ENCODE measurements at places on chromosomes 5 and 9.

DNA sequence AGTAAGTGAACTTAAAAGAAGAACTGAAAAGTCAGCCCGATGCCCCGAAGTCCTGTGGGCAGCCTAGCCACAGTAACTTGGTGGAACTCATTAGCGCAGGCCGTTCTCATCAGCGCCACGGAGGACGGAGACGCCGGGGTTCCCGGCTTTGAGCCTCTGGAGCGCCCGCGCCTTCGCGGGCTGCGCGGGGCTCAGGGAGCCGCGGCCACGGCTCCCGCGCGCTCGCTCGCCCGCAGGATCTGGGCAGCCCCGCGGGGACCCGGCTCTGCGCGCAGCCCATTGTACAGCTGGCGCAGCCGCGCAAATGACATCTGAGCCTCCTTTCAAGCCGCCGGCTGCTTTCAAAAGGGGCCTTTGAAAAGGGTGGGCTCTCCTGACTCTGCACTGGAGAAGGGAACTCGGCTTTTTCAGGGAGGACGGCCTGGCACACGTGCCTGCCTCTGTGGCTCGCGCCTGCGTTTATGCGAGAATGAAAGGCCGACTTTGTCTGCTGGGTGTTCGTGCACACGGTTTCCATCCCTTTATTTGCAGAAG lies 40.7 kb downstream of the TLR4 start:
- DNase-seq = no peak

- DNase-seq = no peak
These were observed 128.7 kb upstream of the PITX1 start for GRCh38 chr5:135162661-135163265.

- no peak for DNase-seq
These were observed 84.2 kb upstream of the TNC start for GRCh38 chr9:115202181-115202580.

GRCh38 chr5:168691891-168692290 lies 112.7 kb upstream of the PANK3 start:
- DNase-seq = no peak

DNA sequence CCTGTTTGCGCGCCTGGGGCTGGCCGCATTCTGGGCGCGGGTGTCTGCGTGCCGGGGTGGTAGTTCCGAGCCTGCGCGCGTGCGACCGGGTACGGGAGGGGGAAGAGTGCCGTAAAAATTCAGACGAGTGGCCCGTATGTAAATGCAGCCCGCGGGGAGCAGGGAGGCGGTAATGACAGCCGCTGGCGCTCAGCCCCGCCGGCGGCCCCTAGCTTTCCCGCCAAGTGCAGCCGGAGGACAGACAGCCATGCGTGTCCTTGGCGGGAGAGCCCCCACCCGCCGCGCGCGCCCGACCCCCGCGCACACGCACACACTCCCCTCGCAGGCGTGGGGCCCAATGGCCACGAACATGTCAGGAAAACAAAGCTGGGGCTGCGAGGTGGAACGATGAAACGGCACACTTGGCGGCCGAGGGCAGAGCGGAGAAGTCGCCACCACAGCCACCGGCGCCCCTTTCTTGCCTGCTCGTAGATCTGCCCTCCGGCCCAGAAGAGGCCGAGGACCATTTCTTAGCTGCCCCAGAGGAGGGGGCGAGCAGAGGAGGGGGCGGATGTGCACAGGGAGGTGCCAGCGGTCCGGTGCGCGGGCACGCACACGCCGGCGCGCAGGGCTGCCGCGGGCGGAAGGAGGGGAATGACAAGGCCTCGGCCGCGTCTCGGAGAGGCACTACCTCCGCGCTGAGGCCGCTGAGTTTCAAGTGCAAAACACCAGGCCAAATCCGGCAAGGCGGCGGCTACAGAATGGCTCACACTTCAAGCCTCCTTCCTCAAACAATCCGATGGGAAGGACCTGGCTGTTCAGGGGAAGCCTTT lies 208.4 kb downstream of the MEF2C start:
- DNase-seq = no peak

DNA sequence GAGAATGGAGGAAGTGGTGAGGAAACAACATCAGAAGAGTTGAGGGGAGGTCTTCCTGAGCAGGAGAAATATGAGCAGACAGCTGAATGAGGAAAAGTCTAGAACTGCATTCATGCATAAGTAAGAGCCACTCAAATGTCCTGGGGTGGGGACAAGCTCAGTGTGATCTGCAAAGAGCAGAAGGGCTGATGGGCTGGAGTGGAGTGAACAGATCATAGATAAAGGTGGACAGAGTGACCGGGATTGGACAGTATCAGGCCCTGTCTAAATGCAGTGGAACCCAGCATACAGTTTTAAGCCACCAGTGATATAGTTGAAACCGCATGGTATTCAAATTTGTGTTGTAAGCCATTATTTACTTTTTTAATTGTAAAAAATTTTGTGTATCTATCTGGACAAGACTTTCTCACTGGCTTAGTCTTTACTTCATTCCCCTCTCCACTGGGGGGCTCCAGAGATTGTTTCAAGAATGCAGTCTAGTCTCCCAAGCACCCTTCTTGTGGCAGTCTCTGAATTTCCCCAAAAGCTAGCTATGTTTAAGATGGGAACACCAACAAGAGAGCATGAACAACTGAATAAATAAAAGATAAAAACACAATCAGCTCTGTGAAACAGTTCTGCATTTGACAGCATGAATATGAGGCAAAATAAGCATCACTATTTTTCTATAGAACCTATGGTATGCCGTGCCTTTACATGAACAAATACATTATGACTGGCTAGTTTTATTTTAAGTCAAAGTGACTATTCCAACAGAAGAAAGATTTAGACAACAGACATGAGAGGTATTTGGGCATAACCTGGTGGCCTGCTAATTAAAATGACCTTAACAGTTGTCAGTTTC lies 10.7 kb upstream of the STK32A start:
- DNase-seq = peak; percentile 39

DNA sequence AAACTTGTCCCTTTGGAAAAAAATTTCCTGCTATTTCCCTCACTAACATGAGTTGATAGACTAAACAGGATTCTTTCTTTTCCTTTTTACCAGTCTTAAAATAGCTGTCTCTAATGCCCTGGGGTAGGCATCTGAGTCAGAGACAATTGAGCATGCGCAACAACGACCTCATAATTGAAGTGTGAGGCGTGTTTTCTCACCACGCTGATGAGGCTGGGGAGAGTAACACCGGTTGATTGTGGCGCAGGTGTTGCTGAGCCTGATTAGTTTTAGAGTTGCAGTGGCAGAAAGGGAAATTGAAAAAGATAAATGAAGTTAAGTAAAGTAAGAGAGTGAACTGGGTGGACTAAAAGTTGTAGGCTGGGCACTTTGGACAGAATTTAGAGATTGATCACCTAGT lies 213.7 kb downstream of the TLR4 start:
- no peak for DNase-seq

DNA sequence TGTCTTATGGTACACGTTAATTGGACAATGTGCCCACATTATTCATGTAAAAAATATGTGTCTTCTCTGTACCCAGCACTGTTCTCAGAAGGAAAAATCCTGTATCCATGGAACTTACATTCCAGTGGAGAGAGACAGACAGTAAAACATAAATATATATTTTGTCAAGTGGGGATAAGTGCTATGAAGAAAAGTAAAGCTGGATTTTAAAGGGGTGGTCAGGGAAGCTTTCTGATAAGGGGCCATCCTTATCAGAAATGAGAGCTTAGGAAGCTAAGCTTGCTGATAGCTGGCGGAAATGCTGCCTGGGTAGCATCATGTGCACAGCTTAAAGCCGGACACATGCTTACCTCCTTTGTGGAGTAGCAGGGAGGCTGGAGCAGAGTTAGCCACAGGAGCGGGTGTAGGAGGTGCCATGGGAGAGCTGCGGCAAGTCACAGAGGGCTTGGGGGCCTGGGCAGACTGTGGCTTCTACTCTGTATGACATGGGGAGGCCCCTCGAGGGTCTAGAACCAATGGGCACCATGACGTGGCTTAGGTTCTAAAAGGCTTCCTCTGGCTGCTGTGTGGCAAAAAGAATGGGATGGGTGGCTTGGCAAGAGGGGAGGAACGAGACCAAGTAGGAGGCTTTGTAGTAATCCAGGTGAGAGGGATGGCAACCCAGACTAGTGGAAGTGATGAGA lies 141.7 kb downstream of the FGF1 start:
- DNase-seq = no peak

Data from right renal pelvis (tissue), 4 donors.